ENCODE measurements at places on chromosomes 7 and 10.
A peak's percentile ranks its signal among the peaks of the same experiment; 100 is the strongest.

DNA sequence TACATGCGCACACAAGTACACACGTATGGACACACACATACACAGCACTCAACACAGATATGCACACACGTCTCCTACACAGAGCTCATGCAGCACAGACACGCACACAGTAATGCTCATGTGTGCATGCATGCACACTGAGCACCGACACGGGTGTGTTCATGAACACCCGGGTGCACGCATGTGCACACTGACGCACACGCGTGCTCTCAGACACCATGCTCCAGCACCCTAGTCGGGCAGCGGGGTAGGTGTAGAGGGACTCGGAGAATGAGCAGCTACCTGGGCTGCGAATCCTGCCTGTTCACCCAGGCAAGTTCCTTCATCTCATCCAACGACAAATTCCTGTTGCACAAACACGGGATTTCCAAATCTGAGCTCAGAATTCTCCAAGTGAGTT, 184.7 kb downstream of the MAD1L1 start:
- no peak for DNase-seq

DNA sequence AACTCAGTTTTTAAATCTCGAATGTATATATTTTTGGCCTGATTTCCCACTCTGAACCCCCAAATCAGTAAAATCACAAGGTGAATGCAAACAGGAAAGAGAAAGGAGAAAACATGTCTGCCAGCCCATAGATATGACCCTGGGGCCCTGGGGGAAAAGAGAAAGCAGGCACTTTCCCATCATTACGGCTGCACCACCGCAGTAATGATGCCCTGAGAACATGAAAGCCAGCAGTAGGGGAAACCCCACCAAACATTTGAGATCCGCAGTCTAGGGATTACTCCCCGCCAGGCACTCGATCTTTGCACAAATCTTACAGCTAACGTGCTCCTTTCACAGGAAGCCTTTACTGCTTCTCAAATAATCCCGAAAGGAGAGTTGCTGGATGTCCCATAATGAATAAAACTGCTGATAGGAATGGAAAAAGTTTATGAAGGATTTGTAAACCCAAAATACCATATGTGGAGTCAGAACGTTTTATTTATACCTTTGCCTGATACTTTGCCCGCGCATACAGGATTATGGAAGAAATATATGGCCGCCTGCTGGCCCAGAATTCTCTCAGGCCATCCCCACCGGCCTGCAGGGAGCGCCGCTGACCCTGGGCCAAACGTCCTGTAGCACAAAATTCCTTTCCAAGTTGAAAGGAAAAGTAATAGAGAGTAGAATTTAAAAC, 180.0 kb upstream of the INHBA start:
- DNase-seq, result no peak

- DNase-seq, result no peak
Observed at GRCh38 chr10:20004087-20004523, 187.9 kb downstream of the PLXDC2 start.

- DNase-seq, result peak; percentile 54
Observed at GRCh38 chr10:74991435-74991834, 120.0 kb upstream of the SAMD8 start.

DNA sequence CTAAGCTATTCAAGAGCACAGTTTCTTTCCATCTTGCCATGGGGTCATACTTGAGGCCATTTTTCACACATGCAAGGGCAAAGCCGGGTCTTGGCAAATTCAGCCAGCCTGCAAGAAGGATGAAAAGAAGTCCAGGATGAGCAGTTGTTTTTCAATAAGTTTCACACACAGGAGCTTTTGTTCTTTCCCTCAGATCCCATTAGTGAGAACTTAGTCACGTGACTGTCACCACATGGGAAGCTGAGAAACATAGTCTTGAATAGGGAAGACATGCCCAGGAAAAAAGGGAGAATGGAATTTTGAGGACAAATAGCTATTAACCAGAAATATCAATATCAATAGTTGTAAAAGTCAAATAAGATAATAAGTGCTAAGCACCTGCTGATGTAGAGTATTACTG, 137.7 kb downstream of the AHR start:
- no peak for DNase-seq

- DNase-seq, result peak; percentile 97
Observed at GRCh38 chr7:150668472-150668911, 17.0 kb upstream of the GIMAP2 start.

DNA sequence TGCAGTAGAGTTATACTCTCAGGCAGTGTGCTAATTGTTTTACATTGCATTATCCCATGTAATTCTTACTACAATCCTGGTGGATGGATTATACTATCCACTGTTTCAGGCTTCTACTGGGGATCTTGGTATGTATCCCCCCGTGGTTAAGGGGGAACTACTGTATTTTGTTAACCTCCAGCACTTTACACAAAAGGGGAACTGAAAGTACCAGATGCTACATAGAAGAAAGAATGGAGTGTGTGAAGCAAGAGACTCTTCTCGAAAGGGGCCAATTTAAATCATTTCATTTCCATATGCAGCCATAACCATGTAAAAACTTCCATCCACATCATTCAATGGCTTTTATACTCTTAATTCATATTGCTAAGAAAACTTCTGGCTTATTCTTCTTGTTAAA, 69.4 kb downstream of the C1GALT1 start:
- no peak for DNase-seq

DNA sequence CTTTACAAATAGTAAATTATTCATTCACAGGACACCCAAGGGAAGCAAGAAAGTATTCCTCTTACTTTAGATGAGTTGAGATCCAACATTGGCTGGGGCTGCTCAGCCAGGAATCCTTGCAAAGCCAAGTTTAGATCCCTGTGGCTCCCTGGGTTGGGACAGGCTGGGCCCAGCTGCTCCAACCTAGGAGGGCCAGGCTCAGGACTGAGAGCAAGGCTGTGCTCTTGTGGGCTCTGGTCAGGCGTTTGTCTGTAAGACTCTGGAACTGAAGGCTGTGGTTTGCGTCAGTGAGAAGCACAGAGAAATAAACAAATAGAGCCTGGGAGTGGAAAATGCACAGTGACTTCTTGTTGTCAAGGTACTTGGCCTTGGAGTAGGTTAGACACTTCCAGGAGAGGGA, 53.2 kb upstream of the TMEM273 start:
- DNase-seq, result no peak

DNA sequence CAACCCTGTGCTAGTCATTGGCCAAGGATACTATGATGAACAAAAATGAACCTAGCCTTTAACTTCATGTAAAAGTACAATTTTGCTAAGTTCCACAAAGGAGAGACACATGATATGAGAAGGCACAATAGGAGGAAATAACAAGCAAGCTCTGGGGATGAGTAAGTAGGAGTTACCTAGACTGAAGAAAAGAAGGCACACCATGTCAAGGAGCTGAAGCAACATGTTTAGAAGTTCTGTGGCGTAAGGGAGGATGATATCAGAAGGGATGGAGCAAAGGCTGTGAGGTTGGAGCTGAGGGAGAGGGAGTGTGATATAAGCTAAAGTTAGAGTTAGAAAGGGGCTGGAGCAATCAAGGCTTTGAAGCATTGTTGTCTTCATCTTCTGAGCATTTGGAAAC, 25.6 kb downstream of the KIFBP start:
- DNase-seq, result no peak

DNA sequence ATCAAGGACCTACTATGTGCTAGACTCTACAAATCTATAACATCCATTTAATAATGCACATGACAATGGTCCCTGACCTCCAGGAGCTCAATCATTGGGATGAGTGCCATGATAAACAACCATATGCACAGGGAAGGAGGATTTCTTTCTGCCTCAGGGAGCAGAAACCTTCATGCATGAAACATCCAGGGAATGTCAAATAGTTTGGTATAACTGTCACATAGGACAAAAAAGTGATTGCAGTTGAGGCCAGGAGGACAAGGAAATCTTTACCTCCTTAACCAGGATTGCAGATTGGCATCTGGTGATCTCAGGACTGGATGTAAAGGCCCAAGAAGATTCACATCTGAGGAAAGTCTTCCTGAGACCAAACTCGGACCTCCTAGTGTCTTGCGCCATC, 993.1 kb downstream of the KCNMA1 start:
- DNase-seq, result no peak
